ENCODE measurements at places on chromosomes 12 and 14.

DNA sequence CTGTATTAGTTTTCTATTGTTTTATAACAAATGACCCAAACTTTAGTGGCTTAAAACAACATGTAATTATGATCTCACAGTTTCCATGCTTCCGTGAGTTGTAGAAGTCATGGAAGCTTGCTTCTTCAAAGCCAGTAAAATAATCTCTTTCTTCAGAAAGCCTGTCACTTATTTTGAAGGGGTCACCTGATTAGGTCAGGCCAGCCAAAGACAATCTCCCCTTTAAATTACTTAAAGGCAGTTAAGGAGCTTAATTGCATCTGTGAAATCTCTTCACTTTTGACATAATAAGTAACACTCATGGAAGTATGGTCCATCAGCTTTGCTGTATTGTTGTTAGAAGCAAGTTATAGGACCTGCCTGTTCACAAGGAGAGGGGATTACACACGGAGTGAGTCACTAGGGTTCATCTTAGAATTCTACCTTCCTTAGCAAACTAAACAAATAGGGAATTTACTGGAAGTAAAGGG is 89.8 kb downstream of the FAR2 start:
- no peak for DNase-seq

DNA sequence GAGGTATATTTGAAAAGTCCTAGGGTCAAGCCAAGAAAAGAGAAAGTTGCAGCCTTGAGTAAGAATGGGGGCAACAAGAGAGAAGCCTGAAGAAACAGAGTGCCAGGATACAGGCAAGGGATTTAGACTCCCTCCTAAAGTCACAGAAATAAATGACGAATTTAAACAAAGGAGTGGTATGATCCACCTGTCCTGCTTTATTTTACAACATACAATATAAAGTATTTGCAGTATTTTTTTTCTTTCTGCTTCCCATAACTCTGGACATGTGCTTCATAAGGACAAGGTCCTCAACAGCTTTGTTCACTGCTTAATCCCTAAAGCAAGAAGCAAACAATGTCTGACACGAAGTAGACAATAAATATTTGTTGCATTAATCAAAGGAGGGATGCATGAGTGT is 57.4 kb downstream of the IFNG start:
- DNase-seq, result no peak

GRCh38 chr12:58349161-58349560 is 407.8 kb downstream of the ATP23 start:
- DNase-seq, result no peak

GRCh38 chr12:3202734-3203446 is 125.7 kb downstream of the TSPAN9 start:
- DNase-seq, result peak; percentile 19

DNA sequence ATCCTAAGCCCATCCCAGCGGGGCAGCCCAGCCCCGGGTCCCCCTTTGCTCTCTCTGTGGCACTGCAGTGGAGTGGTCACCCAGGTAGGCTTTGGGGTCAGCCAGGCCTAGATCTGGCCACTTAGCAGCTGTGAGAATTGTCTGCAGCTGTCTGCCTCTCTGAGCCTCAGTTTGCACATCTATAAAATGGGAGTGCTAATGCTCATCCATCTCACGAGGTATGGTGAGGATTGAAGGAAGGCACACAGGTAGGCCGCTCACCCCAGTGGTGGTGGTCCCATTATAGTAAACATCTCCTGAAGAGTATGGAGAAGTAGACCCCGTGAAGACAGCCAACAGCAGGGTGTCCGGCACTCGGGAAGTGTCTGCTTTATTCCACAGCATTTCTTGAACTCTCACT is 9.2 kb downstream of the FOXN4 start:
- no peak for DNase-seq

DNA sequence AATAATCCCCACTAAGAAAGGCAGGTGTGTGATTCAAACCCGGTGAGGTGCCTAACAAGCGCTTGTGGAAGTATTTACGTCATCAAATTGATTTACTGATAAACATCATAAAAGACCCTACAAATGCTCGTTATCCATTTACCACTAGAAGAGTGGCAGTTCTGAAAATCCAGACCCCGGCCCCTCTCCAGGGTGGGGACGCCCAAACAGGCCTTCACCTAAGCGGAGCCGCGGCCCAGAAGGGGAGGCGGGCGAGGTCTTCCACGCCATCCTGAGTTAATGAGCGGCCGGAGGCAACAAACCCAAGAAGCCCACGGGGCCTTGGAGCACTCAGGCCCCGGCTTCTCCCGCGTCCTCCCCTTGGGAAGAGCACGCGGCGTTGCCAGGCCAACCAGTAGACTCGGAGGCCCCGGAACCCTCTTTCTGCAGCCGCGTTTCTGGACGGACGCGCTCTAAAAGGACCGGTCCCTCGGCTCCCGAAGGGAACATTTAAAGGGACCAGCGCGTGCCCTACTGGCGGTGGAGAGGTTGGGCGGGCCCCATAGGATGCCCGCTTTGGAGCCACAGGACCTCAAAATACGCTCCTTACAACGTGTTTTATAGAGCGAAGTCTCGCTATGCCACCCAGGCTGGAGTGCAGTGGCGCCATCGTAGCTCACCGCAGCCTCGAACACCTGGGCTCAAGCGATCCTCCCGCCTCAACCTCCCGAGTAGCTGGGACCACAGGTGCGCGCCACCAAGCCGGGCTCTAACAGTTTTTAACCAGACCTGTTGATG is 3.5 kb downstream of the PTPN21 start:
- DNase-seq, result peak; percentile 17

DNA sequence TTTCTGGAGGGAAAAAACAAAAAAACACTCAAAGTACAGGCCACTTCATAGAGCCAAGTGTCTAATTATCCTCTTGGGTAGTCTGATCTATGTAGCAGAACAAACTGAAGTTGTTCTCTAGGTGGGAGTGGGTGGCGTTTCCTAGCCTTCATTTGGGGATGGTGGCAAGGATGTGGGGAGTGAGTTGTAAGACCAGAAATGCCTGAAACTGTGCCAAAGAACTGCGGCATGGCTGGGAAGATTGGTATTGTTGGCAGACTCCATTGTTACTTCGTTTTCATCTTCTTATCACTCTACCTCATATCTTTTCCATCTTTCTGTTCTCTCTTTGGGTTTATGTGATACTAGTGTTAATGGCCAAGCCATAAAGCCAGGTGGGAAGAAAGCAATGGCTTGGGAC is 177.3 kb upstream of the DDHD1 start:
- DNase-seq, result no peak

DNA sequence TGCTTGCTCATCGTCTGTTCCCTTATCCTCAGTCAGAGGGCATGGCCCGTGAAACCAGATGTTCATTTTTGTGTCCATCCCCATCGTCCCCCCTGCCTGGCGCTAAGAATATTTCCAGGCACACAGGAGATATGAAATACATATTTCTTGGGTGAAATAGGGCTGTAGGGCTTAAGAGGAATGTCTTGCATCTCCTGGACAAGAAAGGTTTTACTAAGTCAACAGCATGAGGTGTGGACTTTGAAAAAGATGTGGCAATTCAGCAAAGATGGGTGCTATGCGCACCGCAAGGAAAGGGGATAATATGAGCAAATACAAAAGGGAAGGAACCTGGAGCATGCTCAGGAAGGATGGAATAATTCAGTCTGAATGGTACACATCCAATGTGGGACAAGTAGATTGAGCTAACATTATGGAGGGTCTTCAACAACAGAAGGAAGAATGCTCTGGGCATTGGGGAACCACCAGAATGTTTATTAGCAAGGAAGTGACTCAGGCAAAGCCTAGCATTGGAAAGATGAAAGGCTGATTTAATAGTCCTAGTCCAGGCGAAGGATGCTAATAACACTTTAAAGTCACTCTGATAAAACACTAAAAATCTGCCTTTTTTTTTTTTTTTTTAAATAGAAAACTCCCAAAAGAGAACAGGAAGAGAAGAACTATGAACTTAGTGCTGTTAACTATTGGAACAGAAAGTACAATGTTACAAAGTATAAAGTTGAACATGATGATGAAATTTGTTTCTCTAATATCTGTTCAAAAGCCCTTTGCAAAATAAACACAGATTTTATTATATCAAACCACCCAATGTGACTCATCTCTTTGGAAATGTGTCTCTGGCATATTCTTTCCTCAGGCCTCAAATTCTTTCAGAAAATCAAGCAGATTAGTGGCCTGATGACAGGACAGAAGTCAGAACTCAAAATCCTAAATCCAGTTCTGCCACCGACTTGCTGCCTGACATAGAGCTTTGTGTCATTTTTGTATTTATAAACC is 449.5 kb downstream of the BCAT1 start:
- no peak for DNase-seq

DNA sequence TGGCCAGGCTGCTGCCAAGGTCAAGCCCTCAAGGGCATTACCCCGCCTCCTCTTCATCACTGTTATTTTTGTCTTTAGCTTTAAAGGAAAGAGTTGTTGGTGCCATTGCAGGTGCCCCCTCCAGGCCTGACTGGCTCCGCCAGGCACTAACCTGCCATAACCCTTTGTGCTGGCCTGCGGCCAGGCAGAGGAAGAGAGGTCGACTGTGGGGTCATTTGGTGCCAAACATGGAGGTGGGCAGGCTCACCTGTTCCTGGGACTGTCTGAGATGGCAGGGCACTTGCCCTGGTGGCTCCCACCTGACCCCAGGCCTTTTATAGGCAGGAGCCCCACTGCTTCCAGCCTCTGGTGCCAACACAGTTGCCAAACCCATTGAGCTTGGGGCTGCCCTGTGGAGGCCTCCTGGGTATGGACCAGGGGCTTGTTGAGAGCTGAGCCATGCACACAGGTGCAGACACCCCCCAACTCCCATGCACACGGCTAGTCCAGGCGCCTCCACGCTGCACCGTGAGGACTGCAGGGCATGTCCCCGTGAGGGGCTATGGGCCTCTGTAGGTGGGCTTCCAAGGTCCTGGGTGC is 29.4 kb upstream of the PLD4 start:
- no peak for DNase-seq

GRCh38 chr12:4996714-4997113 is 47.0 kb upstream of the KCNA5 start:
- DNase-seq, result no peak

DNA sequence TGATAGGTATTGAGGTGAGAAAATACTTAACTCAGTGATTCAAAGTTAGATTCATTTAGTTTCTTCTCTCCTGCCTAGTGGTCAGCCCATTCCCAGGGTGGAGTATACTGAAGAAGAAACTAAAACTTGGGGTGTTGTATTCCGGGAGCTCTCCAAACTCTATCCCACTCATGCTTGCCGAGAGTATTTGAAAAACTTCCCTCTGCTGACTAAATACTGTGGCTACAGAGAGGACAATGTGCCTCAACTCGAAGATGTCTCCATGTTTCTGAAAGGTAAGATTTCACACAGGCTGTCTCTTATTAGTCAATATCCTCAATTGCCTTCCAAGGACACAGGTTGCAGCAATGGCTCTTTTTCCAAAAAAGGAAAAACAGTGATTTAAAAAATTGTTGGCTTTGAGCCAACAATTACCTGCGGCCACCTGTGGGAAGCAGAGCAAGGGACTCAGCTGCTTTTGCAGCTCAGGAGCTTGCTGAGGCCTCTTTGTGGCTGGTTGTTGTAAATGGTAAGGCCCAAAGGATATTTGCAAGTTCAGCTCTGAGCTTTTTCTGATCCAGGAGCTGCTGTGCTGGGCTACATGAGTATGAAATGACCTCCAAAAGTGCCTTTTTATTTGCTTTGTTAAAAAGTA is 33.9 kb downstream of the TPH2 start:
- DNase-seq, result no peak

DNA sequence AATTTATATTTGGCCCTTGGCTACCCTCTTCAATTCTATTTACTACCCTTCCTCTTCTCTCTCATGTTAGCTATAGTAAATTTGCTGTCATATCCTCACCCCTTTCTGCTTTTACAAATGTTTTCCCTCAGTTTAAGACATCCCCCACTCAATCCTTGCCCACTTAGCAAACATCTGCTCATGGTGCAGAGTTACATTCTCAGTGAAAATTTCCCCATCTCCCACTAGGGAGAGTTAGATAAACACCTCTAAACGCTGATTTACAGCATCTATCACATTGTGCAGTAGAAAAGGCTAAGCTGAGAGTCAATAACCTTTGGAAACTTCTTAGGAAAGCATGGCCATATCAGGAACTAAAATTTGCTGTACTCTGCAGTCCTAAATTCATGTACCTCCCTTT is 69.0 kb downstream of the DENND5B start:
- DNase-seq, result no peak

DNA sequence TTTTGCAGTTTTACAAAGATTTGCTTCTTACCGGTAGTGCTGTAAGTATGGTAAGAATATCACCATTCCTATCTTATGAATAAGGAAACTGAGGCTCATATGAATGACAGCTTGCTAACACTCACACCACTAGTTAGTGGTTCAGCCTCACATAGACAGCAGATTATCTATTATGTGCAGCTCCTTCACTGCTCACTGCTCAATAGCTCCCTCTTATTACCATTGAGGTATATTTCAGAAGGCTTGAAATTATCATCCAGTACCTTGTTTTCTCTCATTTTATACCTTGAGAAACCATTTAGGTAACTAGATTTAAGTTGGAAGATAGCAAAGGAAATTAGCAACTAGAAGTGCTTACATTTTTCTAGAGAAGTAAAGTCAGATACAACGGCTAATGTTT is 15.5 kb downstream of the RIC8B start:
- DNase-seq, result no peak

- DNase-seq, result no peak
Measured at GRCh38 chr12:133120385-133121191, 9.5 kb downstream of the ZNF891 start.

DNA sequence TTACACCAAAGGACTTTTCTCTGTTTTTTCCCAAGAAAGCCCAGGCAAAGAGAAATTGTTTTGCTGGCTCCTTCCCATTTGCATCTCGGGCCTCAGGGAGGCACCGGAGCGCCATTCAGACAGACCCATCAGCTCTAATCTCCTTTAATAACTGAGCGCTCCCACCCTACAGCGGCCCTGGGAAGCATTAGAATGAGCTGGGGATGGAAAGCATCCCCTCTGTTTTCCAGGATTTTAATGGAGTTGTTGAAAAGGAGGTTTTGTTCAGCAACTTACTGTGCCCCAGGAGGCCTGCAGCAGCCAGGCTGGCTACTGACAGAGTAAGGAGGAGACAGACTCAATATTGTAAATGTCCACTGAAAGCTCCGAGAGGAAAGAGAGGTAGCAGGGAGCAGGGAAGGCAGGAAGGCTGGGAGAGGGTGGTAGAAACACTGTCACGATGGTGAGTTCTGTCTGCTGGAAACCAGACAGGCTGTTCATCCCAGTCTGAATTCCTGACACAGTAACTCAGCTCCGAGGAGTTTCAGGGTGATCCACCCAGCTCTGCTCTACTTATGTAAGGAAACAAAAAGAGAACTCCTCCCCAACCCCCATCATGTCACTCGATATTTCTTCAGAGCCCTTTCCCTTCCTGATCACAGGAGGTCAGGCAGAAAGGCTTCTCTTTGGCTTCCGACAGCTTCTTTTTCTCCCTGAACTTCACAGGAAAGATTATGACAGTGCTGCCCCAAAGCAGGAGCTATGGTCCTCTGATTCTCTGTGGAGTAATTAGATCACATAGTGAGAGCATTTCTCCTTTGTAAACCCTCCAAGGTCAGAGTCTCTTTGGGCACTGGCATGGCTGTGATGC is 62.5 kb upstream of the TMEM132D start:
- DNase-seq, result no peak

GRCh38 chr12:66516561-66516960 is 162.3 kb downstream of the GRIP1 start:
- DNase-seq, result no peak

GRCh38 chr14:79502751-79503148 is 708.6 kb downstream of the DIO2 start:
- DNase-seq, result no peak
